ENCODE measurements at places on chromosomes 4 and X. TPM values are rescaled to one million over a fixed set of nuclear protein-coding genes. Genes with fewer than 3 reads are reported as not detected.

The G3BP2 gene
- 300 TPM for total RNA-seq

The TXK gene
- 0.79 TPM for total RNA-seq

The MTHFD2L gene
- 43.9 TPM for total RNA-seq

The CLDN22 gene
- total RNA-seq, result not detected

The NLGN4X gene
- not detected for total RNA-seq

The BRS3 gene
- total RNA-seq, result not detected

The PTCHD1 gene
- not detected for total RNA-seq

The SLC7A11 gene
- 242 TPM for total RNA-seq

The OPRPN gene
- total RNA-seq, result not detected

The CCDC160 gene
- not detected for total RNA-seq

The TEX11 gene
- not detected for total RNA-seq

The NOCT gene
- total RNA-seq, result 28.2 TPM

The STARD8 gene
- 20.2 TPM for total RNA-seq

The NPY1R gene
- total RNA-seq, result 0.13 TPM

The VGLL1 gene
- not detected for total RNA-seq

The FAM13A gene
- 13.9 TPM for total RNA-seq

The PPP1R2C gene
- not detected for total RNA-seq

The IL15 gene
- 1.9 TPM for total RNA-seq

The EGF gene
- not detected for total RNA-seq

The TLR3 gene
- 7.5 TPM for total RNA-seq

The SSX4 gene
- total RNA-seq, result not detected

The TEC gene
- total RNA-seq, result 0.27 TPM

The NMU gene
- total RNA-seq, result 0.53 TPM

The PPEF1 gene
- total RNA-seq, result not detected

The AWAT1 gene
- total RNA-seq, result not detected

The FGFR3 gene
- total RNA-seq, result 0.29 TPM

The MND1 gene
- total RNA-seq, result 5.2 TPM

The ATP2B3 gene
- not detected for total RNA-seq

The CT45A2 gene
- total RNA-seq, result not detected

The TECRL gene
- not detected for total RNA-seq

The C4orf50 gene
- total RNA-seq, result not detected

The DCX gene
- total RNA-seq, result not detected

The ZCCHC12 gene
- not detected for total RNA-seq

The GPR34 gene
- not detected for total RNA-seq

The CFP gene
- 0.14 TPM for total RNA-seq

The CTAG1A gene
- total RNA-seq, result not detected

The VCX gene
- total RNA-seq, result not detected

The ASB12 gene
- 0.14 TPM for total RNA-seq

The S100P gene
- not detected for total RNA-seq

The RS1 gene
- total RNA-seq, result not detected

The SULT1E1 gene
- total RNA-seq, result 30.9 TPM

The TCP11X2 gene
- total RNA-seq, result not detected

The UGT2B11 gene
- not detected for total RNA-seq

The SLC39A8 gene
- total RNA-seq, result 10.6 TPM

The NKX3-2 gene
- total RNA-seq, result not detected

The CT45A10 gene
- not detected for total RNA-seq

The FGFBP1 gene
- not detected for total RNA-seq

The OPHN1 gene
- 7.6 TPM for total RNA-seq

The SNX25 gene
- total RNA-seq, result 39.0 TPM

All from thoracic aorta endothelial cell (primary cell).